ENCODE measurements at places on chromosomes 1 and 21.
A peak's percentile ranks its signal among the peaks of the same experiment; 100 is the strongest.

- DNase-seq = no peak
These were observed 4.0 kb downstream of the GABRD start for GRCh38 chr1:2023187-2023586.

GRCh38 chr1:236575523-236575922 is 28.8 kb downstream of the HEATR1 start:
- no peak for DNase-seq

- DNase-seq = no peak
These were observed 30.9 kb downstream of the ATP1B1 start for GRCh38 chr1:169137357-169137756.

DNA sequence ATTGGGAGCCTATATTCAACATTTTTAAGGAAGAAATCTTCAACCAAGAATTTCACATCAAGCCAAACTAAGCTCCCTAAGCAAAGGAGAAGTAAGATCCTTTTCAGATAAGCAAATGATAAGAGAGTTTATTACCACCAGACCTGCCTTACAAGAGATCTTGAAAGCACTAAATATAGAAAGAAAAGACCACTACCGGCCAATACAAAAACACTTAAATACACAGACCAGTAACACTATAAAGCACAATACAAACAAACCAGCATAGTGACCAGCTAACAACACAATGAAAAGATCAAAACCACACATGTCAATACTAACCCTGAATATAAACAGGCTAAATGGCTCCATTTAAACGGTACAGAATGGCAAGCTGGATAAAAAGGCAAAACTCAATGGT is 165.4 kb downstream of the MRPL39 start:
- DNase-seq = no peak

GRCh38 chr21:26099610-26100219 is 70.9 kb downstream of the APP start:
- no peak for DNase-seq

DNA sequence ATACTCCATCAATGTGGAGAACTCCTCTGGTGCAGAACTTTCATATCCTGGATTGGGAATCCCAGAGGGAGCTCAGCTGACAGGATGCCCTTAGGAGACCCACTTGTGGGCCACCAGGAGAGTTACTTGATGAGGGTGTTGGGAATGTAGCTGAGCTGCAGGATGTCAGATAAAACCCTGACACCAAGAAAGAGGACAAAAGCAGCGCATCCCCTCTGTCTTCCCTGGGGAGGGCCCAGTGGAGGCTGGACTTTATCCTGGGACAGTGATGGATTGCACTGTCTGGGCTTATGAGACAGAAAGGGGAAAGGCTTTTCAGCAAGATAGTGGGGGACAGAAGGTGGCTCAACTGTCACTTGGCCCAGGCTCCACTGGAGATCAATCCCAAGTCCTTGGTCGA is 88.1 kb upstream of the BCAR3 start:
- DNase-seq = no peak

DNA sequence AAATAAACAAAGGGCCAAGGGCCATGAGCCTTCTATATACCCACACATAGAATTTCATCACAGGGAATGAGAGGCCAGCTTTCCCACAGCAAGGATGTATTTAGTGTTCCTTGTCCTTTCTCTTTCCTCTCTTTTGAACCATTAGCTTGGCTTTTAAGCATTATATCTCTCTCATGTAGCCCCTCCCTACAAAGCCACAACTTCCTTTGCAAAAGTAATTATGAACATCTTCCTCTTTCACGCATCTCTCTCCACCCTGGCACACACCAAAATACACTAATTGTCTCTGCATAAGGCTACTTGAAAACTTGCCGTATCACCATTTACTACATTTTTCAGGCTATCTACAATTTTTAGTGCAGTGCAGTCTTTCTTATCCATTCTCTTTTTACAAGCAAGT is 1.9 kb upstream of the AK5 start:
- no peak for DNase-seq

GRCh38 chr1:36534711-36535412 is 52.1 kb upstream of the CSF3R start:
- no peak for DNase-seq

GRCh38 chr1:148388260-148389026 is 94.7 kb downstream of the PPIAL4G start:
- DNase-seq = peak; percentile 59

DNA sequence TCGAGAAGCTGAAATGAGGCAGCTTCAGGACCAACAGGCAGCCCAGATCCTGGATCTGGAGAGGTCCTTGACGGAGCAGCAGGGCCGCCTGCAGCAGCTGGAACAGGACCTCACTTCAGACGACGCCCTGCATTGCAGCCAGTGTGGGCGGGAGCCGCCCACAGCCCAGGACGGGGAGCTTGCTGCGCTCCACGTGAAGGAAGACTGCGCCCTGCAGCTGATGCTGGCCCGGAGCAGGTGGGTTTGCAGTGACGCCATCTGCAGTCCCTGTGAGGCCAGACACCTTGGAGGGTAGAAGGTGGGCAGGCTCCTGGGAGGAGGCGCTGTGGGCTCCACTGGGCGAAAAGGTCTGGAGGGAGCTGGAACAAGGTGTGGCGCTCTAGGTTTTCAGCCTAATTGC is 39.7 kb downstream of the PCNT start:
- DNase-seq = no peak

- no peak for DNase-seq
These were observed 205.2 kb downstream of the ASTN1 start for GRCh38 chr1:176959191-176959820.

- no peak for DNase-seq
These were observed 32.1 kb upstream of the TTC34 start for GRCh38 chr1:2833454-2834145.

DNA sequence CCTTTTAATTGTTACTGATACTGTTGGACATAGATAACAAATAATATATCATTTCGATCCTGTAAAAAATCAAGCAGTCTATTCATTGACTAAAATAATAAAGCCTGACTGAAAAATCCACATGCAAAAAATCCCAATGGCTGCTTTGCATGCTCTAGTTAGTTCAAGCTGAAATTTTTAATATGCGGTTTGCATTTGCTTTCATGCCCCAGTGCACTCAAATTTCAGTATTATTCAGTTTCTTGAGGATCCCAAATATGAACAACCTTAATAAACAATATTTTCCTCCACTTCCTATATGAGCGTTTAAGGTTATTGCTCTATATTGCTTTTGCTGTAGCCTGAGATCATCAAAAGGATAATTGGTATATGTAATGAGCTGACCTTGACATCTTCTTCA is 75.1 kb upstream of the DPH5 start:
- DNase-seq = no peak

DNA sequence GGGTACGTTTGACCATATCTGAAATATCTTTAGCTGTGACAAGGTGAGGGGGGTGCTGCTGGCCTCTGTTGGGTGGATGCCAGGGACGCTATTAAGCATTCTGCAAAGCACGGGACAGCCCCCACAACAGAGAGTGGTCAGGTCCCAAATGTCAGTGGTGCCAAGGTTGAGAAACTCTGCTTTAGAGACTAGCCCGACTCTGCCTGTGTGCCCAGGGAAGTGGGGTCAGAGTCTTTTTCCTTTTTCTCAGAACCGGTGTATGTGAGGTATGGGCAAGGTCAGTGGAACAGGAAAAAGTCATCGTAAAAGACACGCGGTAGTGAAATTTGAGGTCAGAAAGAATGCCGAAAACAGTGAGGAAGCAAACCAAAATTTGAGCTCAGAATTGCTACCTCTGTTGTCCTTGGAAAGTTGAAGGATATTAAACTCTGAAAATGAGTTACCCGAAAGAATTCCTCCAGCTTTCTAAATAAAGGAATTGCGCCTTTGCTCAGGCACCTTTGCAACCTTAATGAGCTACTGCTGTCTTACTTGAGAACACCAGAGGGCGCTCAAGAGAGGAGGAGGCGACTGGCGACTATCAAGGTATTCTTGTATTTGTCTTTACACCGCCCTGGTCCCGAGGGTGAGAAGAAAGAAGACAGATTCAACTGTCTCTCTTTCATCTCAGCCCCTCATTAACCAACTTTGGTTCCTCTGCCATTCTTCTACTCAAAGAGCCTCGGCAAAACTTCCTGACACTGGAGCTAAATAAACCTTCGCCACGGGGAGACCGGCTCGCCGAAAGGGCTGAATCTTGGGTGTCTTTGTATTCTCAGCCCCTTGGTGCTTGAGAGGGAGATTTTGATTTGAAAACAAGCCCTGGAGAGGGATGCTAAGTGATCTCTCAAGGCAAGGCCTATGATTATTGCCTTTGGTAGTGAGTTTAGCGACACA is 85.4 kb upstream of the OLIG2 start:
- DNase-seq = peak; percentile 63

- no peak for DNase-seq
These were observed 29.4 kb upstream of the UMODL1 start for GRCh38 chr21:42041711-42042110.

- DNase-seq = peak; percentile 73
These were observed 119.8 kb downstream of the SIK1 start for GRCh38 chr21:43306911-43307676.

GRCh38 chr1:116310180-116310579 is 62.9 kb upstream of the ATP1A1 start:
- no peak for DNase-seq

DNA sequence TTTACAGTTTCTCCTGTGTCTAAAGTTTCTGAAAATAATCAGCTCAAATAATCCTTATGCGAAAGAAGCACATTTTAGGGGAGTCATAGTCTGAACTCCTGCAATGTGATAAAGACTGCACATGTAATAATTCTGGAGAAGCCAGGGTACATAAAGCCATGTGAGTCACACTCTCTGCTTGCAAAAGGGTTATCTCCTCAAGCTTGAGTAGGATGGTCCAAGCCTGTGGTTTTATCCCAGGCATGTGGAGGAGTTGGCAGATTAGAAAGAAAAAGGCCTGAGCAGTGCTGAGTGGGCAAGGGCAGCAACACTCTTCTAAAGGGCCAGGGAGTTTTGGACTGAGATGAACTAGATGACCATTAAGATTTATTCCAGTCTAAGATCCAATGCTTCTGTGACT is 220.4 kb downstream of the RHOU start:
- no peak for DNase-seq

DNA sequence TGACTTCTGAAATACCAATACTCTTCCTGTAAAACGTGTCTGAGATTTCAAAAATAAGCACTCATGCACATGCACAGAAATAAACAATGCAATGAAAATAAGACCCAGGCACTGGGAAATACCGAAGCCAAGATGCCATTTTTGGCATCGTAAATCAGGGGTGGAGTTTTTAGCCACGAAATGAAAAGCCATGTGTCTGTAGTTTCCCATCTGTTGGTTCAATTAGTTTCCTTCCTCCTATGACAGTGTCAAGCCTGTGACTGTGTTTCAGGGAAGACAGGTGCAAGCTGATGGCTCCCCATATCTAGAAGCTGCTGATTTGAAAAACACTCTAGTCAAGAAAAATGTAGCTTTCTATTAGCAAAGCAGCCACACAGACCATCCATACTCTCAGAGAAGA is 480.4 kb upstream of the CAMK1G start:
- peak; percentile 94 for DNase-seq

DNA sequence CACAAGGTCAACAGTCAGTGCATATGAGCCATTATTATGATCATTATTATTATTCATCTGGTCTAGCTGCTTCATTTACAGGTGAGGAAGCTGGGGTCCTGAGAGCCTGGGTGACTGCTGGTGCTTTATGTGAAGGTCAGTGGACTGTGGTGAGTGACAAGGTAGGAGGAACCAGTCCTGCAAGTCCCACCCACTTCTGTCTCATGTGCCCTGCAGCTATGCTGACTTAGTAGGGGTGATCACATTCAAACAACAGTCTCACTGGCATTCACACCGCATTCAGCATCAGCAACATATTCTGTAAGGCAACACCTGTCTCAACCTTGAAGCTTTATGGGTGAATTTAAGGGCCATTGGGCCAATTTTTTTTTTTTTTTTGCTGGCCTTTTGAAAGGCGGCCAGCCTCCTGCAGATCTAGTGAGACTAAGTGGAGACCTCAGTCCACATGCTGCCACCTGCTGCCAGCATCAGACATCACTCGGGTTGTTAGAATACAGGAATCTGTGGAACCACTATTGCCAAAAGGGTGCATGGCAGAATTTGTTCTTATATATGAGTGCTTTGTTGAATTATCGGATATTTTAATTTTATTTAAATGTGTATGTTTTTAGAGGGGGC is 59.9 kb upstream of the CACNA1E start:
- peak; percentile 34 for DNase-seq

DNA sequence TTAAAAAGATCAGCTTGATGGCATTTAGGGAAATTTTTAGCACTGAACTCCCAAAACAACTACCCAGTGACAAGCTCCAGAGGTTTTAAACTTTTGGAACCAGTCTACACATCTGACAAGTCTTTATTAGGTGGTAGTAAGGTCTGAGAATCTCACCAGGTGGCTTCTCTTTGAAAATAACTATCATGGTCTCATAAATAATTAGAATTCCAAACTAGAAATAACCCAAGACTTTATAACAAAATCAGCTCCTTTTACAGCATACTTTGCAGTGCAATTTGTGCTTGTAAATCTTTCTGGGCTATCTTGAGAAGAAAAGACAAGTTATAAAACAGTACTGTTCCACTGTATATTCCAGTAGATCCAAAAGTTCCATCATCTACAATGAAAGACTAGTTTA is 108.7 kb downstream of the LTN1 start:
- no peak for DNase-seq

- no peak for DNase-seq
These were observed 878.9 kb upstream of the CXADR start for GRCh38 chr21:16633831-16634459.

GRCh38 chr1:93702111-93702827 is 20.6 kb upstream of the BCAR3 start:
- DNase-seq = peak; percentile 28

Data from NCI-H2171 treated with DMSO at 0.1 percent for 48 hours (cell line).